ENCODE measurements at places on chromosomes 3 and 15.
A peak's percentile ranks its signal among the peaks of the same experiment; 100 is the strongest.

DNA sequence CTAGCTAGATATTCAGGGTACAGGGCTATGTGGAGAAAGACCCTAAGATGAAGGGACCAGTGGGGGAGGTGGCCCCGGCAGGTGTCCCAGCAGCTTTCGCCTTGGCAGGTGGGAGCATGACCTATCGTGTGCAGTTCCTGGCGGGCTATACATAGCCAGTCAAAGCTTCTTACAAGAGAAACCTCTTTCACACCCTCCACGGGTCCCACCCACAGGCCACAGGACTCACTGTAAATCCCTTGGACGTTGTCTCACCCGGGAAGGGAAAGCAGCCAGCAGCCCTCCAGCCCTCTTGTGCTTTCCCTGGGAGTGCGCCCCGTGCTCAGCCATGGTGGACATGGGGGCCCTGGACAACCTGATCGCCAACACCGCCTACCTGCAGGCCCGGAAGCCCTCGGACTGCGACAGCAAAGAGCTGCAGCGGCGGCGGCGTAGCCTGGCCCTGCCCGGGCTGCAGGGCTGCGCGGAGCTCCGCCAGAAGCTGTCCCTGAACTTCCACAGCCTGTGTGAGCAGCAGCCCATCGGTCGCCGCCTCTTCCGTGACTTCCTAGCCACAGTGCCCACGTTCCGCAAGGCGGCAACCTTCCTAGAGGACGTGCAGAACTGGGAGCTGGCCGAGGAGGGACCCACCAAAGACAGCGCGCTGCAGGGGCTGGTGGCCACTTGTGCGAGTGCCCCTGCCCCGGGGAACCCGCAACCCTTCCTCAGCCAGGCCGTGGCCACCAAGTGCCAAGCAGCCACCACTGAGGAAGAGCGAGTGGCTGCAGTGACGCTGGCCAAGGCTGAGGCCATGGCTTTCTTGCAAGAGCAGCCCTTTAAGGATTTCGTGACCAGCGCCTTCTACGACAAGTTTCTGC, 15.0 kb downstream of the GRK7 start:
- no peak for DNase-seq

- no peak for DNase-seq
Measured at GRCh38 chr3:36850743-36851142, 86.4 kb upstream of the DCLK3 start.

DNA sequence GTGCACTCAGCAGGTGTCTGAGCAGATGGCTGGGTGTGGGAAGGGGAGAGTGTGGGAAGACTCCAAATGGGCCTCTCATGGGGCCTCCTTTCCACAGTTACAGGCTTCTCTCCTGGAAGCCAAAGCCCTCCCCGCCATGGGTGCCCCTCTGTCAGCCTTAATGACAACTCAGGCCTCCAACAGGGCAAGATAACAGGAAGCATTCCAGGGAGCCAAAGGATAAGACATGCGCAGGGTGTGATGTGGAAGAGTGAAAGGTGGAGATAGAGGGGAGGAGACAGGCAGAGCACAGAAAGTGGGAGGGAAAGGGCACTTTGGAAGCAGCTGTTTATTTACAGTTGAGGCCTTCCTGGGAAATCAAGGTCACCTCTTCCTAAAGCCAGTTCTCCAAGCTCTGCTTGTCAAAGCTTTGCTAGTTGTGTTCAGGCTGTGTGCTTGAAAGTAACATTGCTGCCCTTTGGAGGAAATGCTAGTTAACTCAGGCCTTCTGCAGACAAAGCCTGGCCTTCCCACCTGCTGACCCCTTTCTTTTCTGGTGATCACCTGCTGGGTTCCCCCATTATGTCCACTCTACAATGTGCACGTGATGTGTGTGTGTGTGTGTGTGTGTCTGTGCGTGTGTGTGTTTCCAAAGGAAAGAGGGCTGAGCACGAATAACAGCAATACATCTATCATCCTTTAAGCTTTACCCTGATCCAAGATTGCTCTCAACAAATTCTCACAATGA, 35.2 kb upstream of the SMAD3 start:
- DNase-seq = peak; percentile 63

GRCh38 chr3:101141135-101141534, 147.9 kb upstream of the ABI3BP start:
- DNase-seq = no peak

GRCh38 chr15:99158626-99159412, 53.9 kb downstream of the SYNM start:
- no peak for DNase-seq
